ENCODE measurements at places on chromosomes 13 and 19. TPM values are rescaled to one million over a fixed set of nuclear protein-coding genes. Genes with fewer than 3 reads are reported as not detected.

DNA sequence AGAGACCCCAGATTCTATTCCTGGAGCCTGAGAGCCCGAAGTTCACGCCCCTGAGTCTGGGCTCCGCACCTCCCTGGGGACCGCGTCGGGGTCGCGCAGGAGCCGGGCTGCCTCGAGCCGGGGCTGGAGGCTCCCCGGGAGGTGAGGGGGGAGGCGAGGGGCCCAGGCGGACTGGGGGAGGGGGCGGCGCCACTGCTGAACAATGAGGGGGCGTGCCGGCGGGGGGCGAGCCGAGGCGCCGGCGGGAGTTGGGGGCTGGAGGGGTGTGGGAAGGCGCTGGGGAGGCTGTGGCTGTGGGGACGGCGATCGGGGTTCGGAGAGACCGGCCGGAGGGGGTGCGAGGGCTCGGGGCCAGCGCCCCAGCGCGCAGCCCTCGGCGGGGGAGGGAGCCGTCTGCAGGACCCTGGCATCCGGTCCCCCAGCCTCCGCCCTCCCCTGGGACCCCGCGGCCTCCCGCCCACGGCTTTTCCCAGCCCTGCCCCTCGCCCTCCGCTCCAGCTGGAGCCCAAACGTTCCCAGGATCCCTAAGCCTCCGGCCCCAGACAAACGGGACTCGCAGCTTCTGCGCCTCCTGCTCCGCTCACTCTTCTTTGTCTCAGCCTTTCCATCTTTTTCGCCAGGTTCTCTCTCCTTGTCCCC is 922 bp downstream of the PLEKHG2 start:
- DNase-seq, result peak; percentile 66

DNA sequence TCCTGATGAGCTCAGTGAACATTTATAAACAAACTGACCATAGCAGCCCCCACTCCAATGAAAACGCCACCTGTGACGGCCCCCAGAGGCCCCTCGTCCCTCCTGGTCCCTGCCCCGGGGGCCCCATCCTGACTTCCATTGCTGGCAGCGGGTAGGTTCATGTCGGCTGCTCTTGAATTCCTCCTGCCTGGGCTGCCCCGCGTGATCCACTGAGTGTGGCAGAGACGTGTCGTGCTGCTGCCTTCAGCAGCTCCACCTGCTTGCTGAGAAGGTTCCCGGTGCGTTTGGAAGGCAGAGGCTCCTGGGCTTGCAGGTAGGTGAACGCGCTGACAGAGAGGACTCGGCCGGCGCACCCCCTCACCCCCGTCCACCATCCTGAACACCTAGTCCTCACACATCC is 11.6 kb downstream of the C2CD4C start:
- DNase-seq, result no peak

DNA sequence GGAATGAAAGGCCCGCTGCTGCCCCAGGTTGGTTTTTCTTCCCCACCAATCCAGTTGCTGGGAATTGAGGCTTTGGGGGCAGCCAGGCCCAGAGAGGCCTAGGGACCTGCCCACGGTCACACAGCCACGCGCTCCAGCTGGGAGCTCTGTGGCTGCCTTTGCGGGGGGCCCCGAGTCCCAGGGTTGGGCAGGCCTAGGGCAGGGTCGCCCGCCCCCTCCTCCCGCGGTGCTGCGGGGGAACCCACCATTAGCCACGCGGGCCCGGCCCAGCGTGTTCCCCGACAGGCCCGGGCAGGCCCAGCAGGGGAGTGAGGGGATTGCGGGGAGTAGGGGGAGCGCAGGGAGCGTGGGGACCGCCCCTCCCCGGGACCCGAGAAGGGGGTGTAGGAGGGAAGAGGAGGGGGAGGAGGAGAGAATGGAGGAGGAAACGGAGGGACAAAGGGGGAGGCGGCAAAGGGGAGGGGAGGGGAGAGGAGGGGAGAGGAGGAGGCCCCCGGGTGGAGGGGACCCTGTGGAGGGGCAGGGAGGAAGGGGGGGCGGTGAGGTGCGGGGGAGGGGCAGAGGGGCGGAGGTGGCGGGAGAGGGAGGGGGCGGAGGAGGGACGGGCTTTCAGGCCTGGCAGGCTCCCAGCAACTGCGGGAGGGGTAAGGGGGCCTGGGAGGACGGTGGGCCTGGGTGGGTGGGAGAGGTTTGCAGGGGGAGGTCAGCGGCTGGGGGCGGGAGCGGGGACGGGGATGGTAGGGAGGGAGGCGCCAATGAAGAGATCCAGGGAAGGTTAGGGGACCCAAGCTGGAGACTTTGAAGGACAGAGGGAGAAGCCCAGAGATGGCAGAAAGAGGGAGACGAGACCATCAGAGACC is 12.9 kb upstream of the TLE2 start:
- DNase-seq, result no peak

Gene RFPL4AL1
- total RNA-seq, result not detected

All from frontal cortex (tissue), 4 donors.